ENCODE measurements at places on chromosomes 1 and 21.
A peak's percentile ranks its signal among the peaks of the same experiment; 100 is the strongest.

DNA sequence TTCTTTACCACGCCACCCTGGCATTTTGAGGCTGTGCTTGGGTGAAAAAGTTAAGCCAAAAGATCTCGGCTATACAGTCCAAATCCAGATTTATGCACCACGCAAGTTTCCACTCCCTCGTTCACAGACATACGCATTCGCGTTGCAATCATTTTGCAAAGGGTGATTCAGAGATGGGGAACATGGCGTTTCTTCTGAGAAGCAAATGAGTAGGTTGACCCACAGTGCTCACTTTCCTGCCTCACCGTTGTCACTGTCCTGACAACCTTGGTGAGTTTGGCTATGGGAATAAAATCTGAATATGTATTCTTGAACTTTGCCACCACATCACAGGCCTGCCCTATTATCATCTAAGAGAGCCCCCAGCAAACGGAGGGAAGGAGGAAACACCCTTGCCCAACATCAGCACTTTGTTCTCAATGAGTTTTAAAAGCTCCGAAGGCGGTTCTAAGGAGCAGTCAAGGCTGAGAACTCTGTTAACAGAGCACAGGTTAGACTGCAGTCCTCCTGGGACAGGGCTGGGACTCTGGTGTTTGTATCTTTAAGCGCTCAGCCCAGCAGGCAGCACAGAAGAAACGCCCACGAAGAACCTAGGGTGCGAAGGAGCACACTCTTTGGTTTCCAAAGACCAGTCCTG, 86.4 kb downstream of the RUNX1 start:
- no peak for DNase-seq

GRCh38 chr1:182968836-182969734, 16.1 kb upstream of the SHCBP1L start:
- no peak for DNase-seq

GRCh38 chr1:203573730-203574129, 52.9 kb upstream of the ATP2B4 start:
- no peak for DNase-seq

- DNase-seq, result no peak
These were observed 216.7 kb upstream of the ZC3H12A start for GRCh38 chr1:37257646-37258045.

- no peak for DNase-seq
These were observed 27.8 kb downstream of the SDC3 start for GRCh38 chr1:30880678-30881318.

GRCh38 chr21:33157303-33157702, 72.4 kb upstream of the IFNAR2 start:
- peak; percentile 48 for DNase-seq

DNA sequence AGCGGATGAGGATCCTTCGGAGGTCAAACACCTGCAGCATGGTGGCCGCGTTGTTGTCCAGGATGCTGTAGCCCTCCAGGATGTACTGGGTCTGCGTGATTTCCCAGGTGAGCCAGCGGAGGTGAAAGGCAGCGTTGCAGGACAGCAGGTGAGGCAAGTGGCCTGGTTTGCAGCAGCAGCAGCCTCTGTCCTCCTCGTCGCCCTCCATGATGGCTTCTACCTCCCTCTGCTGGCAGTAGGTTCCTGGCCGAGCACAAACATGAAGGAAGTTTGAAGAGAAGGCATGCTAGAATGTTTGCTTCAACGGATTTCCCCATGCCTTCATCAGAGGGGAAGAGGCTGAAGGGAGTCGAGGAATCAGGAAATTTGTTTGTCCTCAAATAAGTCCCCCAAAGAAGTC, 74.7 kb downstream of the NTPCR start:
- DNase-seq, result peak; percentile 71

DNA sequence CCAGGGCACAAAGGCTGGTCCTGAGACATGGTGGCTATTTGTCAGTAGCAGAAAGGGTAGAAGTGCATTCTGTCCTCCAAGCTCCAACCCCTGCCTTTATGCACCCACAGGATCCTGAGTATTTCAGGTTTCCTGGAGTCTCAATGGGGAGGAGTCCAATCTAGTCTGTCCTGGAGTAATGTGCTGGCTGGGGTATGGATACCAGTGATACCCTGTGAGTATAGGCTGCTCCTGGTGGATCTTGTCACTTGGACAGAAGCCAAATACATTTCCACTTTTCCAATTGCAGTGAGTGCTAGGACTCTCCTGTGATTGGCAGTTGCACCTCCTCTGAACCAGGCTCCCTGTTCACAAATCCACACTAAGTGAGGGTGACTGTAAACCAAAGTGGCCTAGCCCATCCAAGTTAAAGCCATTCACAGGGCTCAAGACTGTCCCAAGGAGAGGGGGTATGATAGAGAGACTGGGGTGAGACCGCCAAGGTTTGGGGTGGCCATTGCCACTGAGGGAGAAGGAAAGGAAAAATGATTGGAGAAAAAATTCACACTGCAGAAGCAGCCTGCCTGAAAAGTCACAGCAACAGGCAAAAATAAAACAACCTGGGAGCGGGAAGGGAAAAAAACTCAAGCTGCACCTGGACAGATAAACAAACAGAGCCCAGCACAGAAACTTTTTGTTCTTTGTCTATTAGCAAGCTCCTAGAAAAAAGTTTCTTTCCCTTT, 163.4 kb upstream of the ETV3 start:
- DNase-seq, result no peak

GRCh38 chr1:3058263-3059030, 10.6 kb upstream of the PRDM16 start:
- no peak for DNase-seq

DNA sequence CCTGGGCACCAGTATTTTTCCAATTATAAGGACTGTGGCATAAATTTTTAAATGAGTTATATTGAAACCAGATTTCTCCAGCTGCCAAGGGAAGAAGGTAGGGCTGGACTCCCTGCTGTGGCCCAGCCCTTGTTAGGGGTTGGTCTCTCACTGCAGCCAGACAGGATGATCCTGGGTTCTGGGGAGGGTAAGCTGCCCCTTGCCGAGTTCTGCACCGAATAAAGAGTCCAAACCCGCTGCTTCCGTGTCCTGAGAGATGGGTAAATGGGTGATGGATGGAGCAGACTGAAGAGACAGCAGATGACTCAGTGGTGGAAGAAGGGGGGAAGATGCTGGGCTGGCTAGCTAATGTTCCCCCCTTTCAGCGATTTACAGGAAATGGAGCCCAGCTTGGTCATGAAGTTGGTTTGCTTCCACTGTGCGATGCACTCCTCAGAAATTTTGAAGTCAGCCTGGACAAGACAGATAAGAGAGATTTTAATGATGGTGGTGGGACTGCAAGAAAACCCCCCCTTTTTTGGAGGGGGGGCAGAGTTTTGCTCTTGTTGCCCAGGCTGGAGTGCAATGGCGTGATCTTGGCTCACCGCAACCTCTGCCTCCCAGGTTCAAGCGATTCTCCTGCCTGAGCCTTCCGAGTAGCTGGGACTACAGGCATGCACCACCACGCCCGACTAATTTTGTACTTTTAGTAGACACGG, 41.4 kb downstream of the YARS1 start:
- DNase-seq, result peak; percentile 67

- no peak for DNase-seq
These were observed 26.7 kb upstream of the MYSM1 start for GRCh38 chr1:58726581-58726980.

DNA sequence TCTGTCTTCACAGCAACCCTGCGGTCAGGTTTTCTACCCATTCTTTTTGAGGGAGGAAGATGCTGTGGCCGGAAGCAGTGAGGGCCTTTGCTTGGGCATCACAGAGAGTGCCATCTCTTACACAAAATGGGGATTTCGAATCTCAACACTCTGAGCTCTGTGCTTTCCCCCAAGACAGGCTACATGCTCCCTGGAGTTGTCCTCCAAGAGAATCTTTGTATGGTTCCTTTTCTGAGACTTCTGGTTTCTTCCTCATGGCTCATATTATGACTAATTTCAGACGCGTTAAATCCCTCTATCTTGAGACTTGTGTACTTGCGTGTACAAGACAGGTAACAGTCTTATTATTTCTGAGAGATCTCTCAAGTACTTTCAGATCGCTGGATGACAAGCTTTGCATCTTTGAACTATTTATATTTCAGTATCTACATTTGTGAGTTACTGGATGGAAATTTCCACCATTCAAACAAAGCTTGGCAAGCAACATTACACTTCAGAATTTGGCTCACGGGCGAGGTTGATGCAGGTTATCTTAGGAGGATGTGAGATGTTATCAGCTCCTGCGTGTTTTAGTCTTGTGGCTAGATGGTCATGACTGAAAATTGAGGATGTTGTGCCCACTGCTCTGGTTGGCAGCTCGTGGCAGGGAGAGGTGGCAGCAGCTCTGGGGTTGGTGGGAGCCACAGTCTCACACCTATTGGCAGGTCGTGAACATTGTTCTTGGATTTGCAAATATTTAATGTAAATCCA, 19.4 kb downstream of the ABCG1 start:
- DNase-seq, result no peak

DNA sequence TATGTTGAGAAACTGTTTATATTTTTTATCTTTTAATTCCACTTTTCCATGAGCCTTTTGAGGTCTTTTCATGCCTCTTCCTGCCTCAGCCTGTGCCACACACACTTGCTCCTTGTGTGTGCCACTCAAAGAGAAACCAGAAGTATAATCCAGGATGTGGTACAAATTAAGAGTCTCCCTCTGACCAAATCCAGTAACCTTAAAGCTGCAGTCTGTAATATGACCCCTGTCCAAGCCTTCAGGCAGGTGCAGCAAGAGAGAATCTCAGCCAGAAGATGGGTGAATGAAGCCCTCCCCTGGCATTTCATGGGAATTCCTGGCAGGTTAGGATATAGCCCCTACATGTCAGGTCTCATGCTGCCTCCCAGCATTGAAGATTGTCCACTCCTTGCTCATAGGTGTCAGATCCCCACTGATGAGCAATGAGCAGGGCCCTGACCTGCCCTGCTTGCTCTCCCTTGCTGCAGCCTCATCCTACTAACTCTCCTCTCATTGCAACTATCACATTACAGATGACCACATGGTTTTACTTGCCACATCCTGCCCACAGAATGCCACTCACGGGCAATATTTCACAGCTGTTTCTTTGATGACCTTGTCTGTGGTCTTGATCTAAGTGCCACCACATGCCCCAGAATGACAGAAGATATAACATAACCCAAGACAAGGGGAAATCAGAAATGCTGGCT, 169.3 kb downstream of the SEC16B start:
- DNase-seq, result peak; percentile 38

DNA sequence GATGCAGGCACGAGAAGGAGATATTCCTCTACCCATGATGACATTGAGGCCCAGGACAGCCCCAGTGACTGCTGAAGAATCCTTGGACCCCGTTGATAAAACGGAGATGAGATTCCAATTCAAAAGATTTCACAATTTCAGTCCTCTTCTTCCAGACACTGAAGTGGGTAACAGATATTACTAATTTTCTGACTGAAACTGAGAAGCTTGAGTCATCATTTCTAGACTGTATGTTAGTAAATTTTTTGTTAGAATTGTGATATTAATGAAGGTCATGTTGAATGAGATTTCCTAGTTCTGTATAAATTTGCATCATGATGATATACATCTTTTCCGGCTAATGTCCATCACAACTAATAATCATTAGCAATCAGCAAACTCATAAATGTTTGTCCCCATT, 185.8 kb downstream of the CHRM3 start:
- DNase-seq, result no peak

DNA sequence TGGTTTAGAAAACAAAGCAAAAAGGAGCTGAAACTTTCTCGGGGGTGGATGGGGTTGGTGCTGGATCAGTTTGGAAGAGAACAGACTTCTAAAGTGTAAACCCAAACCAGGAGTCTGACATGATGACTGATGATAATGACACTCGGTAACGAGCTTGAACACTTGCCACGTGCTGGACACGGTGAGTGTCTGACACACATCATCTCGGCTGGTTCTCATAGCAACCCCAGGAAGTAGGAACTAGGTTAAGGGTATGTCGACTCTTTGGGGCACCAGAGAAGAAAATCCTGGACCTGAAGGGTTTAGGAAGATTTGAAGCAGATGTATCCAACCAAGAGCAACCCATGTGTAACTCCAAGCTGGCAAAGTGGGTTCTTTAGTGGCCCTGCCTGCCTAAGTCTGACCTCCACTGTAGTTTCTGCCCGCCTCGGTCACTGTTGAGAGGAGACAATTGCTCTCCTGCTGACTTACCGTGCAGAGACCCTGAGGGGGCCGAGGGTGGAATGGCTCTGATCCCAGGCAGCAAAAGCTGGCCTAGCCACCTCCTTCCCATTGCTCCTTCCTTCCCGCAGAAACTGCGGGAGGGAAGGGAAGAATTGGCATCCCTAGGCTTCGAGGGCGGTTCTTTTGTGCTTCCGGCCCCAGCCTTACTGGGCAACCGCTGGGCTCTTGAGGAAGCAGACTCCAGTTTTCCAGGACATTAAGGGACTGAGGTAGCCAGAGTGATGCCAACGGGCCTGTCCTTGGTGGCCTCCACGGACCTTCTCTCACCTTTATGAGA, 156.0 kb downstream of the TOMM20 start:
- DNase-seq, result no peak

DNA sequence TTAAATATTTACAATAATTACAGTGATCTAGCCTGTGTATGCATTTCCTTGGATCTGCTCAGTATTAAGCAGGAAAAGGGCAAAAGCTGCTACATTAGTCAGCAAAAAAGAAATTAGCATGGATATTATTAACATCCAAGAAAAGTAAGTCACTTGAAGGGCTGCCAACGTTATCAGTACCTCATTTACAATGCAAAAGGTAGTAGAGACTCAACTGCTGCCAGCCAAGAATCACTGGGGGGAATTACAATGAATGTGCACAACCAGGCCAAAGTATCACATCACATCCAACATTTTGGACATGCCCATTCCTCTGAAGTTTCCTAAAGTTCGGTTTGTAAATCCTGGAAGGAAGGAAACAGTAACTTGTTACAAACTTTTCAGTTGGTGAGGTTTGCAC, 1.9 kb downstream of the CNN3 start:
- peak; percentile 8 for DNase-seq
